ENCODE measurements at places on chromosomes 2 and 18. TPM values are rescaled to one million over a fixed set of nuclear protein-coding genes. Genes with fewer than 3 reads are reported as not detected.

- no peak for DNase-seq
These were observed 122.9 kb downstream of the LCLAT1 start for GRCh38 chr2:30569946-30570345.

- no peak for DNase-seq
These were observed 142.5 kb upstream of the L3MBTL4 start for GRCh38 chr18:6557057-6557769.

DNA sequence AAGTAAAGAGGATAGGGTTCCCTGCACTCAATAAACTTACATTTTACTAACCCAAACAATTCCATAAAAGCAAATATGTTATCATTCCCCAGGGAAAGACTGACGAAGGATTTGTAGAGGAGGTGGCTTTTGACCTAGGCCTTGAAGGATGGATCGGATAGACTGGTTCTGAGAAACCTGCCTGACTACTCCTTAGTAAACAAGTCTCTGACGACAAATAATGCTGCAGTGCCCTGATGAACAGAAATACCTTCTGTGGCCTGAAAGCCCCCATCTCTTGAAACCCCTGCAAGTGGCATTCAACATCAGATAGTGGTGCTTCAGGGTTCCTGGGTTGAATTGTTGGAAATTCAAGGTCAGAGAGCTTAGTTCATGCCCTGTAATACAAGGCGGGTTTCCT lies 19.2 kb downstream of the PRKCE start:
- peak; percentile 38 for DNase-seq

DNA sequence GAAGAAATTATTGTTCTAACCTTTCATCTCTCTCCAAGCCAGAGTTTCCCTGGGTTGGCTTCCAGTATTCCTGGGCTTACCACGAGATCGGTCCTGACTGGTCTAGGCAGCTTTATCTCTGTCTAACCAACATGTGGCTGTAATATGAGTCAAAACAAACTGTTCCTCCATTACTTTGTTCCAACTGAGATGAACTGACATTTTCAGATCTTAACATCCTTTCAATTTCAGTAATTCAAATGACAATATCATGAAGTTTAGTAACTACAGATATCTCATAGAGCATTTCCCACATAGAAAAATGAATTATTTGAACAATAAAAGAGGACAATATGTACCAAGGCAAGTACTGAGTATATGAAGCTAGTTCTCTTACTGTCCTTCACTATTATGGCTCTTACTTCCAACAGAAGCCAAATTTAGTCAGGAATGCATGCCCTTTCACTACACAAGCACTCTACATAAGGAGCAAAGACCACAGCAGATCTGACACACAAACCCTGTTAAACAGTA lies 15.5 kb downstream of the SLC25A12 start:
- DNase-seq, result peak; percentile 74

DNA sequence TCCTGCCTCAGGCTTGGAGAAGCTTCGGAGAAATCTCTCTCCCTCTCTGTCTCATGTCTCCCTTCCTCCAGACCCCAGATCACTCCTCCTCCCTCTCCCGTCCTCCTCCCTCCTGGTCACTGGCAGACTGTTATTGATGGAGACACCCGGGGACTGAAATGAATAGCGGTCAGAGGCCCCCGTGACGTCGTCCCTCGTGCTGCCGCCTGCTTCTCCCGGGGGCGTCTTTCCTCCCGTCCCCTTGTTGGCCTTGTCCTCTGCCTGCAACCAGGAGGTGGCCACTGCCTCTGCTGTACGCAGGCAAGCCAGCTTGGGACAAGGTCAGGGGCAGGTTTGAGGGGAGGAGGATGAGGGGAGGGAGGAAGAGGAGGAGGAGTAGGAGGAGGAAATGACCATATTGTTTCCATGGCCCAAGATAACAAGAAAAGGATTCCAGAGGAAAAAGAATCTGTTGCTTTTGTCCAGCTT lies 78.2 kb downstream of the CELF4 start:
- DNase-seq, result no peak

- DNase-seq, result no peak
These were observed 81.3 kb downstream of the CERKL start for GRCh38 chr2:181575650-181576025.

GRCh38 chr2:44464437-44464836 lies 102.7 kb downstream of the CAMKMT start:
- DNase-seq, result no peak

- no peak for DNase-seq
These were observed 75.8 kb downstream of the RDH14 start for GRCh38 chr2:18484625-18485024.

DNA sequence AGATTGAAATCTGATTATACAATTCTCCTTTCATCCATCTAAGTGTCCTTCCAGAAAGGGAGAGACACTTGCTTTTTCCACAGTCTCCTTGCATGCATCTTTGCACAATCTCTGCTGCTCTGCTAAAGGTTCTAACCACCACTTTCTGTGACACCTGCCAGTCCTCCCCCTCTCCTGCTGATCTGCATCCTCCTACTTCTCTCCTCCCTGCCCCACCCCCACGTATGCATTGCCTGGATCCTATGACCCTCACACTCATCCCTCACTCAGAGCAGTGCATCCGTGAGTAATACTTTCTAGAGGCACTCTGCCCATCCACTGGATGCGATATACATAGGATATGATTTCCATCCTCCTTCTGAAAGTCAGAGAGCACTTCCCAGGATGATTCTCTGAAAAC lies 27.7 kb upstream of the TRAPPC8 start:
- DNase-seq, result no peak

GRCh38 chr2:108315444-108315934 lies 26.8 kb downstream of the SULT1C2 start:
- peak; percentile 74 for DNase-seq

DNA sequence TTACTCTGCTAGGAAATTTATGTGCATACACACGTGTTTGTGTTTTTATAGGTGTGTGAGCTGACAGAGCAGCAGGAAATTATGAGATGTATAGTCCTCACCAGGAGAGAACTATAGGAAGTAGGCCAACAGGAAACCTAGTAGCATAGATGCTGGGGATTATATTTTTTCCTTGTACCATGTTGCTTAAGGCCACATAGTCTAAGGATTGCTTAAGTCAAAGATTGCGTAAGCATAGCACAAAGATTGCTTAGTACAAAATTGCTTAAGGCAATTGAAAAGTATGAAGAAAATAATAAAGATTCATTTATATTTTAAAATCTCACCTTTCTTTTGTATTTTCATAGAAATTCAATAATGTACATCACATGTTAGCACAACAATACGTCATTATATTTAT lies 18.7 kb upstream of the CCDC102B start:
- peak; percentile 96 for DNase-seq

DNA sequence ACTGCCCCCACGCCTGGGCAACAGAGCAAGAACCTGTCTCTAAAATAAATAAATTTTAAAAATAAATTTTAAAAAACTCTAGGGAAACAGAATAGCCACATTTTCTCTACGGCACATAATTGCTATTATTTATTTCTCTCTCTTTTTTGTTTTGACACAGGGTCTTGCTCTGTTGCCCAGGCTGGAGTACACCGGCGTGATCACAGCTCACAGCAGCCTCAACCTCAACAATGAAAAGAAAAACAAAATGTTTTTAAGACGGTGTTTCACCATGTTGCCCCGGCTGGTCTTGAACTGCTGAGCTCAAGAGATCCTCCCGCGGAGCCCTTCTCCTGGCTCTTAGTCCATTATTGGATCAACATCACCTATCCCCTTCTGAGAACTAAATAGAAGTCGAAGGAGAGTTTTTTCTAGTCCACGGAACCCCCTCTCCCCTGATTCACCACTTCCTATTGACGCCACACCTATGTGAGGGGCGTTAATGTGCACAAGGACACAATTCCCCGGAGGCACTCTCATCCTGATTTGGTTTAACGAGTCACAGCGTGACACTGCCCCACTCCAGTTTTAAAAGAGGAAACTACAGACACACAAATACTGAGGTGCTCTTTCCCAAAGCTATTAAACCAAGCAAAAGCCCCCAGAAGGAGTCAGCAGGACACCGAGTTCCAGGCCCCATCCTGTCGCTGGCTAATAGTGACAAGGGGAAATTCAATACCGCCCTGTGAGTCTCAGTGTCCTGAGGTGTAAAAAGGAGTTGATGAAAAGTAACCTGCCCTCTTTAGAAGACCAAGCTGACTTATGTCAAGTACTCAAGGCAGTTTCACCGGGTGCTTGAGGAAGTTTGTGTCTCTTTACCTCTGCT lies 1.1 kb downstream of the NPC1 start:
- peak; percentile 70 for DNase-seq

- DNase-seq, result no peak
These were observed 3.1 kb downstream of the KDSR start for GRCh38 chr18:63363951-63364350.

DNA sequence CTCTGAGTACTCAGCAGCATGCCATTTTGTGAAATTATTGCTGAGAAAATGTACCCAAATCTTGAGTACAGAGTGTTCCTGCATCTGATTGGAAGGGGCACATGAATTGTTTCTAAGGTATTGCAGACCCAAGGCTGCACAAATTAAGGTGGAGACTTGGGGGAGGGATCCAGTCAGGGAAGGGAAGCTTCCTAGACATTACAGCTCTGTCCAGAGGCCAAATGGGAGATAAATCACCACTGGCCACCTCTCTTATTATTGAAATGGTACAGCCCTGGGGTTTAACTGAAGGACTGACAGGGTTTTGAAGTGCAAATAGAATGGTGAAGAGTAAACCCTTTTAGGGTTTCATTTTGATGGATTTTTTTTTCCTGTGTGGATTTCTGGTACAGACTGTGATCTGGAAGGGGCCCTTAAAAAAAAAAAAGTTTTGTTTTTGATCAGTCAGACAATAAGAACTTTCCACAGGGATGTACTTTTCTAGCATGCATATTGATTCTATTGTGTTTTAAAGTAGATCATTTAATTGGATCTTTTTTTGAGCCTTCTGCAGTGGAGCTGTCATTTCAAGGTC lies 119.4 kb downstream of the GREB1L start:
- no peak for DNase-seq

GRCh38 chr18:52422985-52423601 lies 83.1 kb downstream of the DCC start:
- no peak for DNase-seq

DNA sequence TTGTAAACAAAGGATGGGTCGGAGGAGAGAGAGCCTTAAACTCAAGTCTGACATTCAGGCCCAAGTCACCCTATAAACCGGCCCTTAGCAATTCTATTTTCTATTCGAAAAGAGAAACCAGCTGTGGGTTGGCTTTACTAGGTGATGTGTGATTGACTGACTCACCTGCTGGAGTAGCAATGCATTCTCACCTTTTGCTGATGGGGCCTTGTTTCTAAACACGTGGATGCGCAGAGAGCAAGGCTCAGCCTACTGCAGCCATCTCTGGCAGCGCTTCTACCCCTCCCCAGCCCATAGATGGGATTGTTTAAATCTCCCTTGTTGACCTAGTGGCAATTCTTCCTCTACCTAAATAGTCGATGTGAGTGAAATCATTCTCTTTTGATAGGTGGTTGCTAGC lies 138.5 kb downstream of the MEIS1 start:
- no peak for DNase-seq

DNA sequence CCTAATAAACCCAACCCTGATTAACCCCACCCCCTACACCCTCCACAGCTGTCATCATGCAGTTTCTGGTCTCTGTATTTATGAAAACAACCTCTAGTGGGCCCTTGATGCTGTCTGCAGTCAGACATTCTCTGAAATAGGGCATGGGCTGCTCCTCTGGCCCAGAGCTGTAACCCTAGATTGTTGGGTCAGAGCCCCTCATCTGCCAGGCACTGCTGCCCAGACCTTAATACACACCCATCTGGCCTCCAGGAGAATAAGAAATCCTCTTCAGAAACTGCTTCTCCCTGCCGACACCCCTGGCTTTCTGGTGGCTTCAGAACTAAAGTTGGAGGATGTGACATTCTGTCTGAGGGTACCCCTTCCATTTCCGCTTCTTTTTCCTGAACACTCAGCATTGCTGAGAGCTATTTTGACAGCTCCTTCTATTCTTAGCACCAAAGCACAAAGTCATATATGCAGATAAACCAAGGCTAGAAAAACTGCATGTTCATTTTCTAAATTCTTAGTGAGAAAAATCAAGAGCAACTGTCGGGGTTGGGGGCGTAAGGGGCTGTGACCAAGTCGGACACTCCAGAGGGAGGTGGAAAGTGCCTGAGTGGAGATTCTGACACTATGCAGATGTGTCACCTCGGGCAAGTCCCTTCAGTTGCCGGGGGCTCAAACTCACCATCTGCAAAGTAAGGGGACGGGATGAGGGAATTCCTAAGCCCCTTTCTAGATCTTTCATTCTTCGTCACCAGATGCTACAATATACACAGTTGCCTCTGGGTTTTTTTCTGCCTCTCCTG lies 28.7 kb downstream of the SRSF7 start:
- no peak for DNase-seq

DNA sequence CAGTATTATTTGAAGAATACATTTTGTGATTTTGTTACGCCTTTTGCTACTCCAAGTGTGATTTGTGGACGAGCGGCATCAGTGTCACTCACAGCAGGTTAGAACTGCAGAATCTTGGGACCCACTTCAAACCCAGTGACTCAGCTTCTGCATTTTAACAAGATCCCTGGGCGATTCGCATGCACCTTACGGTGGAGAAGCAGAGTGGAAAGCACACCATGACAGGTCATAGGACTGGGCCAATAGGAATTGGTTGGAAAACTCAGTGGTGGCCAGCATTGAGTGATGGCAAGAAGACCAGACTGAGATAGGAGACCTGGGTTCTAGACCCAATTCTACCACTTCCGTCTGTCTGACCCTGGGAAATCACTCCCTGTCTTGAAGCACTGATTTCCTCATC lies 26.3 kb downstream of the CTLA4 start:
- DNase-seq, result no peak

GRCh38 chr2:102044967-102045489 lies 53.3 kb downstream of the IL1R2 start:
- peak; percentile 48 for DNase-seq

- peak; percentile 13 for DNase-seq
These were observed at the start of gene PPM1B for GRCh38 chr2:44168681-44169154. Gene PPM1B, plus strand, starts transcription at chr2:44168875. Its CDS starts 32,325 bp downstream, at chr2:44201200.

Gene LRP1B
- 1.6 TPM for total RNA-seq

Gene C2orf81
- 0.86 TPM for total RNA-seq

Gene ERBB4
- not detected for total RNA-seq

Gene FIGN
- 1.6 TPM for total RNA-seq

Gene ACTG2
- total RNA-seq, result 59.6 TPM

Gene LDLRAD4
- 0.97 TPM for total RNA-seq

Gene ABCG8
- not detected for total RNA-seq

Gene KRTCAP3
- not detected for total RNA-seq

Gene LHCGR
- total RNA-seq, result under 0.01 TPM

Gene CDKL4
- total RNA-seq, result 4.3 TPM

Gene RGPD8
- total RNA-seq, result 12.6 TPM
